ENCODE measurements at places on chromosomes 16 and 17.

DNA sequence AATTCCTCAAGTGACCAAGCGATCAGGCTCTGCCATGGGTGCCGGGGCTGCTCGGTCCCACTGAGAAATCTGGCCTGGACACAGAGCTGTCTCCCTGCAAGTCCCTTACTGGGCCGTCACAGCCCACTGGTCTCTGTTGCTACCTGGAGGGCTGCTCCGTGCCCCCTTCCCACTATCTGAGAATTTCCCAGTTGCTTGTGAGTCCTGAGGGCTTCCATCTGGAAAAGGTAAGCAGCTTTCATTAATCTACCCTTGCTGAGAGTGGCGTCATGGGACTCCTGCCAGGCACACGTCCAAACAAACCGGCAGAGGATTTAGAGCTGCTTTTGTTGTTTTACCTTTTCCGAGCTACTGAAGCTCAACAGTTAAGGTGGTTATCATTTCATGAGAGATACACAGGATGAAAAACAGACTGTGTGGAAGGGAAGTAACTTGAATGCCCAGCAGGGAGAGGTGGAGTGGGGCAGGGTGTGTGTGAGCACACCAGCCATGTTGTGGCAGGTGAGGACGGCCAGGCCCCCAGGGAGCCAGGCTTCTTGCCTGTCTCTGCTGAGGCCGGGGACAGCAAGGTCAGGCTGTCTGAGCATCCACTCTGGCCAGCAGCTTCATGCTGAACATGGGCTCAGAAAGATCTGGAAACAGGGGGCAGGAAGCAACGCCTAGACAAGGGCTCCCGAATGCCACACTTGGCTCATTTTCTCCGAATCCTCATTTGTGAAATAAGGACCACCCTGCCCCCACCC is 50.6 kb downstream of the GTF3C1 start:
- no peak for DNase-seq

GRCh38 chr17:50956750-50957523 is 90.8 kb upstream of the TOB1 start:
- peak; percentile 44 for DNase-seq

DNA sequence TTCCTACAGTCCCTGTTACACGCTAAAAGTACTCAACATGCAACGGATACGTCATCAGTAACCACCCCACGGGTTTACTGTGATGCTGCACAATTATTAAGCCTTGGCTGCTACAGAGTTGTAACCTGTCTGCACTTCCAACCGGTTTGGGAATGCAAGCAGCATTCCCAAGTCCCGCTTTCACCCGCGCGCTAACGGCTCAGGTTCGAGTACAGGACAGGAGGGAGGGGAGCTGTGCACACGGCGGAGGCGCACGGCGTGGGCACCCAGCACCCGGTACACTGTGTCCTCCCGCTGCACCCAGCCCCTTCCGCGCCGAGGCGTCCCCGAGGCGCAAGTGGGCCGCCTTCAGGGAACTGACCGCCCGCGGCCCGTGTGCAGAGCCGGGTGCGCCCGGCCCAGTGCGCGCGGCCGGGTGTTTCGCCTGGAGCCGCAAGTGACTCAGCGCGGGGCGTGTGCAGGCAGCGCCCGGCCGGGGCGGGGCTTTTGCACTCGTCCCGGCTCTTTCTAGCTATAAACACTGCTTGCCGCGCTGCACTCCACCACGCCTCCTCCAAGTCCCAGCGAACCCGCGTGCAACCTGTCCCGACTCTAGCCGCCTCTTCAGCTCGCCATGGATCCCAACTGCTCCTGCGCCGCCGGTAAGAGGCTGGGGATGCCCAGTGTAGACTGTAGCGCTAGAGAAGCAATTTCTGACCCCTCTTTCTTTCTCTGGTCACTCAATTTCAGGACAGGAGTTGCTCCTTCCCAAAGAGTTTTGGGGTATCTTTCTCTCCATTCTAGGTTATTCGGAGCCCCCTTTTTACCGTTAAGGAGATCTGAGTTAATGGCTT is at the start of gene MT2A:
MT2A (plus strand) TSS at position 542 of the 833 bp plus-strand sequence; CDS start at position 614, 72 bp downstream.
- DNase-seq, result peak; percentile 63

- no peak for DNase-seq
These were observed 6.1 kb downstream of the SEC14L1 start for GRCh38 chr17:77146882-77147281.

Data from stimulated activated CD8-positive, alpha-beta memory T cell treated with anti-CD3 and anti-CD28 coated beads, Interleukin-2, amount 100 ng/mL, for 1 hour (primary cell).